ENCODE measurements at places on chromosomes 11 and 22. TPM values are rescaled to one million over a fixed set of nuclear protein-coding genes. Genes with fewer than 3 reads are reported as not detected.

DNA sequence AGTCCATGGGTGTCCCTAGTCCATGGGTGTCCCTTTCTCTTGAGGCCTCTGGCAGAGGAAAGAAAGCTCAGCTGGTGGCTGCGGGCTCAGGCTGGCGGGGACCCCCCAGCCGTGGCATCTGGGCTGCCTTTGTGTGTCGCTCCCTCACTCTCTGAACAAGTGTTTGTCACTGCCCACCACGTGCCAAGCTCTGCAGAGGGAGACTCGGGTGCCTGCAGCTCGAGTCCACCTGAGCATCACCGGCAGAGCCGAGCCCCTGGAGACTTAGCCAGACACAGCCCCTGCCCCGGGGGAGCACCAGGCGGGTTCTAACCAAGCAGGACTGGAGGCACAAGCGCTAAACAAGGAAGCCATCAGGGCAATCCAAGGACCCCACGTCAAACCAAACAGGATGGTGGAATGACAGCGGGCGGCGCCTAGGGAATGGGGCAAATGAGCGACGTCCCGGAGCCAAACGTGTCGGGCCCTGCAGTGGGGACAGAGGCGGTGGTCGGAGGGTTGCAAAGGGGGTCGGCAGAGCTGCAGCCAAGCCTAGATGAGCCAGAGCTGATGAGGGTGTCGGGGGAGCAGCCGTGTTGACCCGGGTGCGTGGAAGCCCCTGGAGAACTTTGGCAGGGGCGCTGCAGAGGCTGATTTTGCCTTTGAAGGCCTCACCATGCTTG is 2.1 kb upstream of the GRAMD4 start:
- H3K36me3 ChIP-seq: no peaks in the 10 kb centered on the region
- peaks cover 62% of the 10 kb centered on the region for H3K4me1 ChIP-seq
- H3K4me3 ChIP-seq: no peak overlapping the region
- H3K27me3 ChIP-seq: no peaks in the 10 kb centered on the region
- H3K27ac ChIP-seq: no peak overlapping the region
- no peak for DNase-seq

GRCh38 chr22:44444341-44445306 is 53.4 kb downstream of the RTL6 start:
- H3K36me3 ChIP-seq: no peaks in the 10 kb centered on the region
- H3K27me3 ChIP-seq: no peaks in the 10 kb centered on the region
- no peak for DNase-seq

DNA sequence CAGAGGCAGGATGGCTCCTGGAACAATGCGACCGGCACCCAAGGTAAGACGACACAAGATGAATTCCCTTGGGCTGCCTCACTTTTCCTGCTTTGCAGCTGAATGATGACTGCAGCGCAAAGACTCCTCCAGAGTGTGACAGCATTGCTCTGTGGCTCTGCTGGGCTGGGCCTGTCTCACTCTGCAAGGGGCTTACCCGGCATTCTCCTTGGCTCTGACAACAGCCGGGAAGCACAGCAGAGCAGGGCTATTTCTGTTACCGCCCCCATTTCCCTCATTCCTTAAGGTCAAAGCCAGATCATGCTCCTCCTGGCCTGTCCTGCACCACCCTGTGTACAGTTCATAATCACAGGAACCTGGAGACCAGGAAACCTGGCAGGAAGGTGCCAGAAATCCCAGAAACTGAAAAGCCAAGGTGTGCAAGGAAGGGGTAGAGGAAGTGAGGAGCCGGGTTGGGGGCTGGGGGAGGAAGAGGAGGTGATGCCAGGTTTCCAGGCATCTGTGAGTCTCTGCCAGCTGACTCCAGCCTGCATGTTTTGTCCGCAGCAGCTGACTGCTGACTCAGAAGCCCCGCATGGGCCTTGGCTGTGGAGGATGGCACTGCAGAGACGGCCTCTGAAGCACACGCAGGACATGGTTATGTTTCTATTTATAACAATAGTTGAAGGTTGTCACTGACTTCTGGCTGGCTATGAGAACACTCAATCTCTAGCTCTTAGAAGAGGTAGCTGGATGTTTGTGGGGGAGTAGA is 113.6 kb downstream of the MICAL3 start:
- no peak overlapping the region for H3K4me3 ChIP-seq
- DNase-seq: no peak
- H3K27me3 ChIP-seq: no peaks in the 10 kb centered on the region
- peaks cover 10% of the 10 kb centered on the region for H3K36me3 ChIP-seq

DNA sequence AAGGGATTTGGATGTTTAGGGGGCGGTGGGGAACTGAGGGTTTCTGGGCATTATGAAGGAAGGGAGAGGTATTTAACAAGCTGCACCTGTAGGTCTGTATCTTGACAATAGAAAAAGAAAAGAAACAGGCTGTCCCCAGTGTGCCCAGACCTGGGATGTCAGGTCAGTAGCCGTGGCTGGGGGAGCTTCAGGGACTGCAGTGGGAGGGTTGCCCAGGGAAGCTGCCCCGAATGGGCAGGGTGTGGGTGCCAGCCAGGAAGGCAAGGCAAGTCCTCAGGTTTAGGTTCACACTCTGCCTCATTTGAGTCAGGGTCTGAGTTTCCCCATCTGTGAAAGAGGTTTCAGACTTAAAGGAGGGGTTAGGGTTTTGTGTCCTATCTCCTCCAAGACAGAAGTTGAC is 1.5 kb downstream of the INPP5J start:
- H3K4me3 ChIP-seq: no peak overlapping the region
- H3K27me3 ChIP-seq: no peaks in the 10 kb centered on the region
- no peaks in the 10 kb centered on the region for H3K36me3 ChIP-seq
- DNase-seq: no peak
- H3K27ac ChIP-seq: no peak overlapping the region
- H3K4me1 ChIP-seq: peaks cover 20% of the 10 kb centered on the region

- peaks cover 30% of the 10 kb centered on the region for H3K36me3 ChIP-seq
- H3K27me3 ChIP-seq: peaks cover 6% of the 10 kb centered on the region
- no peak overlapping the region for H3K27ac ChIP-seq
- H3K4me1 ChIP-seq: peaks cover 28% of the 10 kb centered on the region
- peak overlapping the region; percentile 98 for H3K4me3 ChIP-seq
These were observed 1.3 kb downstream of the TBRG1 start for GRCh38 chr11:124623861-124624525.

- peaks cover 33% of the 10 kb centered on the region for H3K4me1 ChIP-seq
- DNase-seq: no peak
- H3K27me3 ChIP-seq: no peaks in the 10 kb centered on the region
- H3K36me3 ChIP-seq: no peaks in the 10 kb centered on the region
- H3K27ac ChIP-seq: no peak overlapping the region
These were observed 88.1 kb downstream of the GALNT18 start for GRCh38 chr11:11533751-11534150.

DNA sequence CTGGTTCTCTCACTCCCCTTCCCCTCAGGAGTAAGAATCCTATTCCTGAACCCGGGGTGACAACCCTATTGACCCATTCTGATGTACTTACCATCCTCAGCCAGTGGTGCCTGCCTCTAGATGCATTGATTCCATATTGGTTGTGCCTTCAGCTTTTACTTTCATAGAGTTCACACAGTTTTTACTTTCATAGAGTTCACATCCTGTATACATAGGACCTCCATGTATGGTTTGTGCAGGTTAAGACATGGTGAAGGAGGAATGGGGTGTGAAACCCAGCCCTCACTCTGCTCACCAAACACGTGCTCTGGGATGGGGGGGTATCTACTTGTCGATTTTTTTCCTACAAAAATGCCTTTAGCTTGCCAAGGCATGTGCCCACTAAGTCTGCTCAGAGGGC is 105.6 kb upstream of the TBCEL start:
- no peaks in the 10 kb centered on the region for H3K4me1 ChIP-seq
- no peak overlapping the region for H3K4me3 ChIP-seq
- no peak overlapping the region for H3K27ac ChIP-seq
- no peak for DNase-seq
- peaks cover 25% of the 10 kb centered on the region for H3K27me3 ChIP-seq

GRCh38 chr11:4093519-4094347 is 866 bp upstream of the RRM1 start:
- peaks cover 29% of the 10 kb centered on the region for H3K36me3 ChIP-seq
- no peak for DNase-seq
- H3K27me3 ChIP-seq: no peaks in the 10 kb centered on the region
- peak overlapping the region; percentile 96 for H3K27ac ChIP-seq
- H3K4me1 ChIP-seq: peaks cover 34% of the 10 kb centered on the region

DNA sequence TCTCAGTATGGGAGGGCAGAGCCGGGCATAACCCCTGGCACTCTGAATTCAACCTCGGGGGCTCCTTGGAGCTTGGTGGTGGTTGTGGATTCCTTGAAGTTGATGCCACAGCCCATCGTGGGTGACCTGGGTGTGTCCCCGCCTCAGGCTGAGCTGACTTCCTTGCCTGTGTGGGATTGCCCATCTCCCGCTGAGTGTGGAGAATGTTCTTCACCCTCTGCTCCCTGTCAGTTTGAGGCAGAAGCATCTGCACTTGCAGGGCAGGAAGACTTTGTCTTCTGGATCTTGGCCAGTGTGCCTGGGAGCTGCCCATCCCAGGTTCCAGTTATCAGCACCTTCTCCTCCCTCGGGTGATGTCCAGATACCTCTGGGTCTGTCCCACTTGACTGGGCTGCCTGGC is 25.3 kb downstream of the CD82 start:
- no peak overlapping the region for H3K4me3 ChIP-seq
- no peak for DNase-seq
- H3K36me3 ChIP-seq: peaks cover 15% of the 10 kb centered on the region
- no peak overlapping the region for H3K27ac ChIP-seq
- no peaks in the 10 kb centered on the region for H3K27me3 ChIP-seq
- H3K4me1 ChIP-seq: peaks cover 20% of the 10 kb centered on the region

DNA sequence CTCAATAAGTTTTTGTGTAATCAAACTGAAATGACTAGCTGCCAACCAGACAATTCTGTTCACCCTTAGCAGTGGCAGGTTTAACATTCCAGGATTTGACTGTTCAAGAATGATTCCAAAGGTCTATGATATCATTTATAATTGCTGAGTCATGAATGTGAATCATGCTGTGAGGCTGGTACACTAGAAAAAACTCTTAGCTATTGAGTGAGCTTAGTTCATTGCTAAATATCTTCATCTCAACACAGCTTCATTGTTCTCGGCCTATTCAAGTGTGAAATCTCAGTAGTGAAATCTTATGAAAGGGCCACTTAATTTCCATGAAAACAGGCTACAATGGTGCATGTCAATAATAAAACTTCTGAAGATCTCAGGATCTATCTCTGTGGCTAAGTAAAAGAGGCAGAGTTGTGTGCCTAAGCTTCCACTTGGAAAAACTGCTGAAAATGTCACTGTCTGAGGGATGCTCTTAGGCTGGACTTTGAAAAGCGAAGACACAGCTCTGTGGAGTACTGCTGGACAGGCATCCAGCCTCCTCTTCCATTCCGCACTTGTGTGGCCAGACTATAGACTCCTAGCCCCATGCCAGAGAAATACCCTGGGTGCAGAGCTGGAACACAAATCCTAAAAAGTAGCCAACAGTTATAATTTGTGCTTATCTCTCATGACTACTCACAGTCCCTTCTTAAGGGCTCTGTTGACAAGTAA is 12.8 kb downstream of the AQP11 start:
- H3K27me3 ChIP-seq: no peaks in the 10 kb centered on the region
- peaks cover 12% of the 10 kb centered on the region for H3K36me3 ChIP-seq
- no peaks in the 10 kb centered on the region for H3K4me1 ChIP-seq

GRCh38 chr11:119522609-119523008 is 99.6 kb upstream of the THY1 start:
- no peak overlapping the region for H3K27ac ChIP-seq
- H3K4me3 ChIP-seq: no peak overlapping the region
- no peak for DNase-seq
- no peaks in the 10 kb centered on the region for H3K4me1 ChIP-seq

GRCh38 chr11:58301576-58301975 is 33.5 kb upstream of the OR10W1 start:
- H3K36me3 ChIP-seq: no peaks in the 10 kb centered on the region
- no peaks in the 10 kb centered on the region for H3K4me1 ChIP-seq
- H3K27ac ChIP-seq: no peak overlapping the region
- no peaks in the 10 kb centered on the region for H3K27me3 ChIP-seq

DNA sequence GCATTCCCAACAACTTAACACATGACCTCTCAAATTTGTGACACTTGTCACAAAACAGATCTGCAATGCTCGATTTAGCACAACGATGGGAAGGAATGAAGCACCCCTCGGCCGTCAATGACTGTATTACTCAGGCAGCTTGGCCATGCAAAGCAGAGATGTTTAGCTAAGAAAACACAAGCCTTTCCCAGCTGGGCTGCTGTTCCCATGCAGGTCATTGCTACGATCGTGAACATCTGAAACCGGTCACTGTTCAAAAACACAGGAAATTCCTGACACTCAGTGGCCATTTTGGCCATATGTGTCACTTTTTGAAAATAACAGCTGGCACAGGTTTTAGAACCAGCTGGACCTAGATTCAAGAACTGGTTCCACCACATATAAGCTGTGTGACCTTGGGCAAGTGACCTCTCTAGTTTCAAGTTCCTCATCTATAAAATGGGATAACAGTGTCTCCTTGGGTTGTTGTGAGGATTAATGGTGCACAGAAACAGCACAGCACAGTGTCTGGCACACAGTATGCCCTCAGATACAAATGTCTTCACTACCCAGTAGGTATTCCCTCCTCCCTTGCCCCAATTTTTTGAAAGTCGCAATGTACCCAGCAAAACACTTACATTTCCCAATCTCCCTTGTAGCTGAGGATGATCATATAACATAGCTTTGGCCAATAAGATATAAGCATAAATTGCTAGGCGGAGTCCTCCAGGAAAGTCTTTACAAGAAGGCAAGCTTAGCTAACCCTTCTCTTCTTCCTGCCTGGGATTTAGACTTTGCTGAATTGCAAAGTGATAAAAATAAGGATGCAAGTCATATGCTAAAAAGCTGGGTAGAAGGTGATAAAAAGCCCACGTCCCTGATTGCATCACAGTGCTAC is 93.1 kb downstream of the C11orf58 start:
- H3K4me1 ChIP-seq: no peaks in the 10 kb centered on the region
- H3K27ac ChIP-seq: no peak overlapping the region
- H3K27me3 ChIP-seq: no peaks in the 10 kb centered on the region
- H3K4me3 ChIP-seq: no peak overlapping the region
- no peak for DNase-seq
- H3K36me3 ChIP-seq: peaks cover 4% of the 10 kb centered on the region

- no peaks in the 10 kb centered on the region for H3K36me3 ChIP-seq
- H3K27ac ChIP-seq: no peak overlapping the region
- H3K27me3 ChIP-seq: peaks cover 81% of the 10 kb centered on the region
- peak; percentile 49 for DNase-seq
- peaks cover 15% of the 10 kb centered on the region for H3K4me1 ChIP-seq
These were observed 3.2 kb downstream of the SEZ6L start for GRCh38 chr22:26172389-26172990.

DNA sequence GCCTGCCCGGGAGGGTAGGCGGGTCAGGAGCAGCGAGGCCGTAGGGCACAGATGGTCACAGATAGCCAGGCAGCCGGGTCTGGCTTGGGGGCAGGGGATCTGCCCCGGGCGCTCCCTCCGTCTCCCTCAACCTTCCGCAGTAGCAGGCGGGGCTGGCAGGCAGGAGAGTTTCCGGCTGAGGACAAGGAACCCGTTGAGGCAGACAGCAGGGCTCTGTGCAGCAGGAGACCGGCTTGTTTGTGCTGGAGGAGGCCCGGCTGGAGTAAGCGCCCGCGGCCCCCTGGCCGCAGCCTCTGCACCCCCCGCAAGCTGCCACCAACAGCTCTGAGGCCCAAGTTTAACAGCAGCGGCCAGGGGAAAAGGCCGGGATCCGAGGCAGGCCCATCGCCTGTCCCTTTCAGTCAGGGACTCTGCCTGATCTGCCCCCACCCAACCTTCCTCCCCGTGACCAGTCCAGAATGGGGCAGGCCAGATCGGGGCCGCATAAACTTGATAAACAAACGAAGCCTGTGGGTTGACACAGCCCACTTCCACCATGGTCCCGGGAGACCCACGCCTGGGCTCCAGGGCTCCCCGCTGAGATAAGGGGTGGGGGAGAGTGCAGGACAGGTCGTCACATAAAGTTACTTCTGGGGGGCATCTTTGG is 13.6 kb downstream of the SCARF2 start:
- DNase-seq: no peak
- peaks cover 17% of the 10 kb centered on the region for H3K27me3 ChIP-seq
- peaks cover 8% of the 10 kb centered on the region for H3K36me3 ChIP-seq

C11orf52 gene
- 10.4 TPM for total RNA-seq

KCNJ11 gene
- total RNA-seq: 2.5 TPM

NRXN2 gene
- total RNA-seq: not detected

OTUB1 gene
- 78.4 TPM for total RNA-seq

ANO9 gene
- 166 TPM for total RNA-seq

Measured in suprapubic skin (tissue), 4 donors.